ENCODE measurements at places on chromosomes 1 and 21.

DNA sequence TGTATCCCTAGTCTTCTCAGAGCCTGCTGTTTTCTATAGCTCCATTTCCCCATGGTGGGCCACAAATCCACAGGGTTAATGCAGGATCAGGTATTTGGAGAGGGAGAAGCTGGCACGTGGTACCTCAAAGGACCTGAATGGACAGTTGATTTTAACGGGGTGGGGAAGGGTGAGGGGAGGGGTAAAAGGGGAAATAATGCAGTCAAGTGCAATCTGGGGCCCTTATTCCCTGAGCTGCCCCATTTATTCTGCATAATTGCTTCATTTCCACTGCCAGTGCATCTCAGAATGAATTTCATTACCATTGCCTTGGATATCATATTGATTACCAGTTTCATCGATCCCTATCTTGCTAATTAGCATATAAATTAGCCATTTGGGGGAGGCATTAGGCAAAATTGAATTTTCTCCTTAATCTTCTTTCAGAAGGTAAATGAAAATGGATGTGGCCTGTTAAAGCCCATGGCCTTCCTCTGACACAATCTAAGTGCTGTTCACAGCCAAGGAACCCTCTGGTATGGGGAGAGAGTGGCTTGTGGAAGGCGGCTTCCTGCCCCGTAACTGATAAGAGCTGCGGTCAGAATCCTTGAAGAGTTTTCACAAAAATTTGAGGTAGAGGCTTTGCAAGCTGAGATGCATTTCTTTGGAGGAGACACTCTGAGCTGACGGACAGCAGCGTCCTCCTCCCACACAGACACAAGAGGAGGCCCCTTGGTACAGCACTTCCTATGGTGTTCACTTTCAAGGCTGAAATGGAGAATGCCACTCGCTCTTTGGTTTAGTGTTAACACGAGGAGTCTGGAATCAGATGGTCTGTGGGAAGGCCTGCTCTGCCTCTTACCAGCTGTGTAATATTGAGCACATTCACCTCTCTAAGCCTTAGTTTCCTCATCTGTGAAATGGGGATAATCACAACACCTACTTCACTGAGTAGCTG lies 34.4 kb downstream of the PHC2 start:
- no peak for DNase-seq

- no peak for DNase-seq
Observed at GRCh38 chr1:2232916-2233438, 4.9 kb downstream of the SKI start.

- no peak for DNase-seq
Observed at GRCh38 chr1:65284229-65284628, 25.1 kb upstream of the DNAJC6 start.

- no peak for DNase-seq
Observed at GRCh38 chr1:10793129-10793651, 3.3 kb downstream of the CASZ1 start.

DNA sequence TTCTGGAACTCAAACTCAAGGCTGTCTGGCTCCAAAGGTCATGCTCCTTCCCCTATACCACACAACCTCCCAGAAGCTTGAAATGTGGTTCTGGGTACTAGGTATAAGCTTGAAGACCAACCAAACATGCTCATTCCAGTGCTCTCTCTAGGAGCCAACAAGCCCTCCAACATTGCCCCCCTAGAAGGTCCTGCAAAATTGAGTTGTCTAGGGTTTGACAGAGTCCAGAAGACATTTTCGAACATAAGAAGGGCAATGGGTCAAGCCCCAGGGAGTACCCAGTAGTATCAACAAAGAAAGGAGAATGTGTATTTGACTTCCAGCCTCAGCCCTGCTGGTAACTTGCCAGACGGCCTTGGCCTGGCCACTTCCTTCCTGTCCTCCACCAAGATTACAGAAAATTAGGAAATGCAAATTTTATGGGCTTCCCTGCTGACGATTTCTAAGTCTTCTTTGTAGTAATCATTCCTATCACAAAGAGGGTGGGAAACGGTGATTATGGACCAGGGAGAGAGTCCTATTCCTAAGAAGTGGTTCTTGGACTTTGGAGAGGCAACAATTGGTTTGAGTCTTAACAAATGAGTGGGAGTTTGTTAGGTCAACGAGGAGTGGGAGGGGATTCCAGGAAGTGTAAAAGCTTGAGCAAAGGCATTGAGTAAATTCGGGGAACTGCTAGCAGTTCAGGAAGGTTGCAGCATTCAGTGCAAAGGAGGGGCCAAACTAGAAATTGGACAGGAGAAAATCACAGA lies 18.7 kb upstream of the SLAMF1 start:
- DNase-seq = no peak

DNA sequence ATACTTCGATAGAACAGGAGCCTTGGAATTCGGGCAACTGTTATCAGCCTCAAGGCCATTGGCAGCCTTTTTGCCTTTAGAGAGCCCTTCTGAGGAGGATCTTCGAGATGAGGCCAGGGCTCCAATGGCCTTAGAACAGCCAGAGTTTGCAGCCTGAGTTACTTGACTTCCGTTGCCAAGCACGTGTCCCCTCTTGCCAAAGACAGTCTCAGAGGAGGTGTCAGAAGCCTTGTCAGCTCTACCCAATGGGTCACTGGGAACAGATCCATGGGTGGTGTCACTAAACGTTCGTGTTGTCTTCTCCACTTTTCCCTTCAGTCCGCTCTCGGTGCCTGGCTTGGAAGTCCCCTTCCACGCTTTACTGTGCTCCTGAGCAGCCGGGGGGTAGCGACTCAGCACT lies 73.2 kb downstream of the KDM1A start:
- no peak for DNase-seq

- DNase-seq = no peak
Observed at GRCh38 chr1:190511554-190511953, 33.9 kb upstream of the BRINP3 start.

DNA sequence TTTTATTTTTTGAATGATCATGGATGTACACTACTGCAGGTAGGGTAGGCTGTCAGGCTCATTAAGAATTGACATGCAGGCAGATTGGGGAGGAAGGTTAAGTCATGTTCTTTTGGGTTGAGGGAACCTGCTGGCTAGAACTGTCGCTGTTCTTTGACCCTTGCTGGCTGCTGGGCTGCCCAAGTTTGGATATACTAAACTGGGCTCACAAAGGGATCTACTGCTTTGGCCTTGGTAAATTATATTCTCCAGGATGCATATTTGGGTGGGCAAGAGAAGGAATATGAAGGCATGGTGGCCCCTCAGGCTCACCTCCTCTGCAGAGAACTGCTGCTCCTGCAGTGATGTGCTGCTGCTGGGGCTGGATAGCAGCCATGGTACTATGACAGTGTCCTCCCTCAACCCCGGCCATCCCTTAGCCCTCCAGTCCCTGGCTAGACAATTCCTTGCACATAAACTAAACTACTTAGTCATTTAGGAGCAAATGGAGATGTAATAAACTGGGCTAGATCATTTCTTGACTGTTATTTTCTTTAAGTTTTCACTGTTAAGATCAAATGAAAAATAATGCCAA lies 6.1 kb downstream of the ATP1A1 start:
- DNase-seq = no peak

GRCh38 chr21:46187261-46187660 lies 3.0 kb upstream of the SPATC1L start:
- DNase-seq = peak; percentile 24

DNA sequence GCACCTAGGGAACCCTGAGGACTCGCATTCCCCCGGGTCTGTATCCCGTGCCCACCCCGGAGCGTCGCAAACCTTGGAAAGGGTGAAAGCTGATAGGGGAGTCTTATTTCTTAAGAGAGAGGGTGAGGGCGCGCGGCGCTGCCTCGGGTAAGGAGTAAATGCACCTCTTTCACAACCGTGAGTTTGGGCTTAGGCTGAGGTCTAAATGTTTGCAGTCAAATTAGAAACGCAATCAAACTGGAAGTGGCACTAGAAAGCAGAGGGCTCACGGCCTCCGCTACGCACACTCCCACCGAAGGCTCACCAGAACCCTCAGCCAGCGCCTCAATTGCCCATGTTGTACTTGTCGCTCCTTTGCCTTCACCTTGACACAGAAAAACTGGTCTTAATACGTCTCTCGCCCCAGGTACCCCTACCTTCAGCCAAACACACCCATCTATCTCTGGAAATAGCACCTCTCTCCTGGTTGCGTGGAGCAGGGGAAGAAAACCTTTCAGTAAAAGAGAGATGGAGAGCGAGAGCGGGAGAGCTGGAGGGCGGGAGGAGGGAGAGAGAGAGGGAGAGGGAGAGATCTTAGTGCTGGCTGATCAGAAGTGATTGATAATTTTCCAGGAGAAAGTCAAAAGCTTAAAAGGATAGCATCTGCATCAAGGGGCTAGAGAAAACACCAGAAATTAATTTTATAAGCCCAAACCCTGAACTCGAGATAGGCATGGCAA lies 1.7 kb upstream of the HLX start:
- DNase-seq = no peak

DNA sequence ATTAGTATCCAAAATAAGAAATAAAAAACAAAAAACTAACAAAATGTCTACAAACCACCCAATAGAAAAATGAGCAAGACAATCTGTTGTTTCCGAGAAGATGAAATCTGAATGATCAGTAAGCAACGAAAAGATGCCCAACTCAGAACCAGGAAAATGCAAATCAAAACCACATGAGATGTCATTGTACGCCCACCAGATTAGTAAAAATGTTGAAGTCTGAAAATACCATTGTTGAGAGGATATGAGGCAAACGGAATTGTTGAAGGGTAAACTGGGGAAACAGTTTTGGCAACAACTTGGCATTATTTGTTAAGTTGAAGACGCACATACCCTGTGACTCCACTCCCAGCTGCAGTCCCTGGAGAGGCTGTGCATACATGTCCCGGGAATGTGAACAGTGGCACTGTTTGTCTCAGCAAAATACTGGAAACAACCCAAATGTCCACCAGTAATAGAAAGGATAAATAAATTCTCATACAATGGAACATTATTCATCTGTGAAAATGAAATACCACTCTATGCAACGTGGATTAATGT lies 10.6 kb downstream of the ZBTB17 start:
- no peak for DNase-seq

- no peak for DNase-seq
Observed at GRCh38 chr1:234727018-234727940, 117.3 kb upstream of the IRF2BP2 start.

GRCh38 chr1:99992044-99992722 lies 22.4 kb downstream of the SLC35A3 start:
- DNase-seq = no peak

DNA sequence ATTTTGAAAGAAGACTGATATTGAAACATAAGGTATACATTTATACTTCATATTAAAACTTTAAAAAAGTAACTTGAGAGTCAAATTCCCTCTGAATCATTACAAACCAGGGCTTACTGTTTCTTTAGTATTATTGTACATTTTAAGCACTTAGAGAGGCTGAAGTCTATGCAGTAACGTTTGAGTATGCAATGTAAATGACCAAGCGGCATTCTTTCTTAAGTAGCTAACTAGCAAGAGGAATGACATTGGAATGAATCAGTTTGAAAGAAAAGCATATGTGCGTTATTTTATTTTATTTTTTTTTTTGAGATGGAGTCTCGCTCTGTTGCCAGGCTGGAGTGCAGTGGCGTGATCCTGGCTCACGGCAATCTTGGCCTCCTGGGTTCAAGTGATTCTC lies 24.3 kb downstream of the WNT2B start:
- DNase-seq = no peak

- no peak for DNase-seq
Observed at GRCh38 chr1:44505210-44505993, 100.3 kb downstream of the RNF220 start.

DNA sequence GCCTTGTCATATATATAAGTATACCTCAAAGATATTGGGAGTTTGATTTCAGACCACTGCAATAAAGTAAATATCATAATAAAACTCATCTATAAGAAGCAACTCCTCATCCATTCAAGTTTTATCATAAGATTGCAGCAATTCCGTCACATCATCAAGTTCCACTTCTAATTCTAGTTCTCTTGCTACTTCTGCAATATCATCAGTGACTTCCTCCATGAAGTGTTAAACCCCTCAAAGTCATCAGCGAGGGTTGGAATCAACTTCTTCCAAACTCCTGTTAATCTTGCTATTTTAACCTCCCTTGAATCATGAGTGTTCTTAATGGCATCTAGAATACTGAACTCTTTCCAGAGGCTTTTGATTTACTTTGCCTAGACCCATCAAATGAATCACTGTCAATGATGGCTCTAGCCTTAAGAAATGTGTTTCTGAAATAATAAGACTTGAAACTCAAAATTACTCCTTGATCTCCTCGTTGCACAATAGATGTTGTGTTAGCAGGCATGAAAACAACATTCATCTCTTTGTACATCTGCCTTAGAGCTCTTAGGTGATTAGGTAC lies 88.3 kb downstream of the RPE65 start:
- no peak for DNase-seq

- DNase-seq = no peak
Observed at GRCh38 chr1:211474451-211474850, 17.5 kb downstream of the RD3 start.

DNA sequence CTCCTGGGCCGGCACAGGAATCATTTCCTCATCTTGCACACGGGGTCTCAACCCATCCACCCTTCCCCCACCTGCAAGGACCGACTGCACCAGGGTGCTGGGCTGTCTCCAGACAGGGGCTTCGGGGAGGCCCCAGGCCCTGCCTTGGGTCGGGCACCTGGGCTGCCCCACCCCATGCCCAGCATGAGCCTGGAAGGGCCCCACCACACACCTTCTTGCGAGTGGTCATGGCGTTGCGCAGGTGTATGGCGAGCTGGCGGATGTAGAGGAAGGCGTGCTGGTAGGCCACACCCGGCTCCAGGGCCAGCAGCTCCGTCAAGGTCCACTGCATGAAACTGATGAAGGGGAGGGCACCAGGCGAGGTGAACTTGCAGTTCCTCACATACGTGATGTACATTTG lies 6.9 kb downstream of the NOC2L start:
- DNase-seq = no peak

DNA sequence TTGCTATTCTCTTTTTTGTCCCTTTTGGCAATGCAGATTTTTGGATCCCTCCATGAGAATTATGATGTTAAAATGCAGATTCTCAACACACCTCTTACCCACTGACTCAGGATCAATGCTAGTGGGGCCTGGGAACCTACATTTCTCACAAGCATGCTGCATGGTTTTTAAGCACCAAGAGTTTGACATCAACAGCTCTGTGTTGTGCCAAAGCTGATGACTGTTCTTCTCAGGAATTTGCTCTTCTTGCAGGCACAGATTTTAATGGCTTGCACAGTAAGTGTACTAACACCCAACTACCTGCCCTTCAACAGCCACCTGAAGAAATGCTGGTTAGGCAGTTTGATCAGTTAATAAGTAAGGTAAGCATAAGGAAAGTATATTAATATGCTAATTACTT lies 468.7 kb downstream of the PTBP2 start:
- no peak for DNase-seq
